Type B pancreatic cell (in vitro differentiated cells): ENCODE measurements at places on chromosomes 1 and 21.

DNA sequence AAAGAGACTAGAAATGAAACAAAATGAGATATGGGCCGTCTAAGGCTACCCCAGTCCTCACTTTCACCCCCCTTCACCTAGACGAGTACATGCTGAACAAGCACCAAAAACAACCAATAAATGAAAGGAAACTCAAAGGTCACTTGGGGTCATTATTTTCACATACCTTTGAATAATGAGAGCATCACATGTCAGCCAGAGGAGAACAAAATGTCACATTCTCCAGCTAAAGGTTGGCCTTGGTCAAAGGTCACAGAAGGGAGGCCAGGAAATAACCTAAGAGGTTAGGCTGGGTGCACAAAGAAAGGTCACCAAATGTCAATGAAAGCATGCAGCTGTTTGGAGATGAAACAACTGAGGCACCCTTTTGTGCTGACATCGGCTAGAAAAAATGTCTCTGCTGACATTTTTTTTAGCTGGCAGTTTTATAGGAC is 288.7 kb upstream of the USP25 start:
- no peak for DNase-seq

GRCh38 chr1:6506210-6507036 is 15.0 kb upstream of the PLEKHG5 start:
- DNase-seq, result no peak

DNA sequence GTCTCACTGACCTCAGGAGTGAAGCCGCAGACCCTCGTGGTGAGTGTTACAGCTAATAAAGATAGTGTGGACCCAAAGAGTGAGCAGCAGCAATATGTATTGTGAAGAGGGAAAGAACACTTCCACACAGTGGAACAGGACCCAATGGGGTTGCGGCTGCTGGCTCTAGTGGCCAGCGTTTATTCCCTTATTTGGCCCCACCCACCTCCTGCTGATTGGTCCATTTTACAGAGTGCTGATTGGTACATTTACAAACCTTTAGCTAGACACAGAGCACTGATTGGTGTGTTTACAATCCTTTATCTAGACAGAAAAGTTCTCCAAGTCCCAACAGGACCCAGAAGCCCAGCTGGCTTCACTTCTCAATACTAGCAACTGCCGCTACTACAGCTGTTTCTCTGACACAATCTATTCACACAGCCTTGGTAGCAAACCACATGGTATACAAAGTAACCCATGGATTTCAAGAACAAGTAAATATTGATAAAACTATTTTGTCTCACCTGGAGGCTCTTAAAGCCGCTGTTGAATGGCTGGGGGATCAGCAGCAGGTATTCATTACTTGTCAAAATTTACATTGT is 25.3 kb upstream of the ITLN1 start:
- no peak for DNase-seq

- no peak for DNase-seq
Measured at GRCh38 chr1:41855713-41856112, 63.0 kb downstream of the HIVEP3 start.
